ENCODE measurements at places on chromosomes 7 and 10.

DNA sequence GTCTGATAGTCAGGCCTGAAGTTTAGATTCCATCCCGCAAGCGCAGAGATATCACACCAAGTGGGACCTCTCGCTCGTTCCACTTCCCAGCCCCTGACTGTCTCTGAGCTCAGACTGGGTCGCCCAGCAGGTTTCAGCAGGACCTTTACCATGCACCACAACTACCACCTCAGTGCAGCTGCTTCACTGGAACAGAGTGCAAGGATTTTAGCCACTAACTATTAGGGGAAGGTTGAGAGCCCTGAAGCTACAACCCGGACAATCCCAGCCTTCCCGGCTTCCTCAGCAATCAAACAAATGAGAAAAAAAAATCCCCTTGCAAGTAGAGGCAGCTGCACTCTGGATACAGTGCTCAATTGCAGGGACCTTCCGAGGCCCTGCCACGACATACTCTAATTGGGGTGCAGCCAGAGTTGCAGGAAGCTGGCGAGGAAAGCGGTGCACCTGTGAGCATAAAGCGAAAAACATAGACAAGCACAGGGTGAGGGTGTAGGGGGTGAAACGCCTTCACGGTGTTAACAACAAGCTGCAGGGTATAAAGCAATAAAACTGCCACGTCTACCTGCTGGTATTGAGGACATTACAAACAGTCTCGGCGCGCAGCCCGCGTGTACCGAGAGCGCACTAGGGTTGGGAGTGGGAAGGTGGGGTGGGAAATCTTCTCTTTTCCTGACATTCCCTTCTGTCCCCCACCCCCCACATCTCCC lies 2.6 kb upstream of the DLX6 start:
- DNase-seq = no peak

- no peak for DNase-seq
Observed at GRCh38 chr10:117130346-117130745, 7.7 kb downstream of the VAX1 start.

GRCh38 chr10:48973065-48973464 lies 33.4 kb upstream of the LRRC18 start:
- DNase-seq = no peak

DNA sequence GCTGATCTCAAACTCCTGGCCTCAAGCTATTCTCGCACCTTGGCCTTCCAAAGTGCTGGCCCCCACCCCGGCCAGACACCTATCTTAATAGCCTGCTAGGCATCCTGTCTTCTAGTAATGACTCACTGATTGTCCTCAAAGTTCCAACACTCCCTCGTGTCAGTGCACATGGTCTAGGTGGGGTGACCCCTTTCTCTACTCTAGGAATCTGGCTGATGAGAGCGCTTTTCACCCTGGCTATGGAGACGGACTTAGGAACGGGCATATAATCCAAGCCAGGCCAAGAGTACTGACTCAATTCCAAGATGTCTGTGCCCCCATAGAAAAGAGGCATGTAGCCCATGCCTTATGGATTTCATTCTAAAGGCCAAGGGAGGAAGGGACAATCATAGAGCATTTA lies 67.0 kb downstream of the PRLHR start:
- DNase-seq = no peak

- no peak for DNase-seq
Observed at GRCh38 chr10:91941426-91941825, 17.9 kb downstream of the BTAF1 start.

DNA sequence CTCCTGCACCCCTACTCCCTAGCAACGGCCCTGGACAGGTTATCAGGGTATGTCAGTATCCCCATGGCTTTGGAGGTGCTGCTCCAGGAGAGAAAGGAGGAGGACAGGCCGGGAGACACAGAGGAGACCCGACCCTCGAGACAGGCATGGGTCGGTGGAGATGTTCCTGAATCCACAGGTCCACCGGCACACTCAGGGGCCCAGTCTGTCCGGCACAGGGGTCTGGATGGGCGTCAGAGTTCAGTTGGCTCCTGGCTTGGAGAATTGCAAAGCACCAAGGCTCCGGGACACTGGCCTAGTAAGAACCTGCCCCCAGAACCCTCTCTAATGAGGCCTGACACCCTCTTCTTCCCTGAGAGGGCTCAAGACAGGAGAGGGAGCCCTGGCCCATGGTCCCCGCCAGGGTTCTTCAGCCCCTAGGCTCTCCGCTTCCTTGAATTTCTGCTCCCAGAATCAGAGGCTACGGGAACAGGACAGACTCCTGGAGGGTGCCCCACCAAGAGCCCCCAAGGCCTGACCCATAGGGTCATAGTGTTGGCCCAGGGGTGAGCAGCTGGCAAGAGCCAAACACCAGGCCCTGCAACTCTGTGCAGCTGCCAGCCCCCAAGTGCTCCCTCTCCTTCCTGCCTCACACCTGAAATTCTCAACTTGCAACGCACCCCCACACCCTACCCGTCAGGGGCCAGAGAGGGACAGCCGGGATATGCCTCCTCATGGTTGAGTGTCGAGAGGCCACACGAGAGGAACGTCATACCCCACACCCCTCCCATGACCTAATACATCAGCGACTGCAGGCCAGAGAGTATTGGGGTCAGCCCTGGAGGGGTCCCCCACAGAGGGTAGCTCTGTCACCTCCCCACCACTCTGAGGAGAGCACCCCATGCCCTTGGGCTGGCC lies 5.5 kb upstream of the IRF5 start:
- DNase-seq = no peak

GRCh38 chr10:95988702-95989101 lies 54.7 kb upstream of the CCNJ start:
- no peak for DNase-seq

DNA sequence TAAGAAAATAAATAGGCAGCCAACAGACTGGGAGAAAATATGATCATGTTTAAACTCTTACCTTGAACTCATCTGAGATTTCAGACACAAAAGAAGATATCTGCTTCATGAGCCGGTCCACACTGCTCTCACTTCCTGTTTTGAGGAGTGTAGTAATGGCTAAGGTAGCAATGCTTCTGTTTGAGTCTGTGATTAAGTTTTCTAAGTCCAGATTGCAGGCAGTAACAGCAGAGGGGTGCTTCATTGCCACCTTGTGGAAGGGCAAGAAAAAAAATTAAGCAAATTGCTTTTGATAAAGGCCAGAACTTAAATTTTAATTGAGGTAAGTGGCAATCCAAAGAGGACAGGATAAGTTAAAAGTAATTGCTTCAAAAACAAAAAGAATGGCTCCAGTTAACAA lies 69.1 kb downstream of the MEST start:
- DNase-seq = peak; percentile 7

- DNase-seq = no peak
Observed at GRCh38 chr10:129579228-129579627, 112.2 kb downstream of the MGMT start.

GRCh38 chr10:88833723-88834122 lies 17.9 kb downstream of the ANKRD22 start:
- no peak for DNase-seq

DNA sequence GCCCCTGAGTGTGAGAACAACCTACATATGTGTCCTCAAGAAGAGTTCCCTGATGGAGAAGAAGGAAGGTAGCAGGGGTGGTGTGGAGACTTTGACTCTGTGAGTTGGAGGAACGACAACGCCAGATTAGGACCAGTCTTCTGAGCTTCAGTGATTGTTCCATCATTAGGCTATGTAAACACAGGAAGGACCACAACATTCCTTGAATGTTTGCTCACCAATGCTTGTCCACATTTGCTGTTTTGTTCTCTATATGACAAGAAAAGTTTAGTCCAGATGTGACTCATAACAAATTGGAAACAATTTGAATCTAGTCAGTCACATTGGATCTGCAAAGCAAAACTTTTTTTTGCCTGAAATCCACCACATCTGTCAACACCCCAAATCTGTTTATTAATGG lies 62.7 kb downstream of the ENTPD1 start:
- peak; percentile 89 for DNase-seq

GRCh38 chr7:6056616-6057015 lies 25.4 kb downstream of the ANKRD61 start:
- DNase-seq = no peak

DNA sequence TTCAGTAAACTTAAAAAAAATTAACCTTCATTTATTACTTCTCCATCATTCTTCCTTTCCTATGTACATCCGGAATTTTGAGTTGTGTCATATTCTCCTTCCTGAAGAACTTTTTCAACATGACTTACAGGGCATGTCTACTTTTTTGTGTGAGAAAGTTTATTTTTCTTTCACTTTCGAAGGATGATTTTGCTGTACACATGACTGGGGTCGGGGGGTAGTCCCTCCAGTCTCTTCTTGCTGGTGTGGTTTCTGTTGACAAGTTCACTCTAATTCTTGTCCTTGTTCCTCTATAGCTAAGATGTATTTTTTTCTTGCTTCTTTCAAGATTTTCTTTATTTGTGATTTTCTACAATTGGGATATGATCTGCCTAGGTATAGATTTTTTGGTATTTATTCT lies 55.8 kb downstream of the INPP5A start:
- no peak for DNase-seq
